ENCODE measurements at places on chromosomes 6 and 20.

DNA sequence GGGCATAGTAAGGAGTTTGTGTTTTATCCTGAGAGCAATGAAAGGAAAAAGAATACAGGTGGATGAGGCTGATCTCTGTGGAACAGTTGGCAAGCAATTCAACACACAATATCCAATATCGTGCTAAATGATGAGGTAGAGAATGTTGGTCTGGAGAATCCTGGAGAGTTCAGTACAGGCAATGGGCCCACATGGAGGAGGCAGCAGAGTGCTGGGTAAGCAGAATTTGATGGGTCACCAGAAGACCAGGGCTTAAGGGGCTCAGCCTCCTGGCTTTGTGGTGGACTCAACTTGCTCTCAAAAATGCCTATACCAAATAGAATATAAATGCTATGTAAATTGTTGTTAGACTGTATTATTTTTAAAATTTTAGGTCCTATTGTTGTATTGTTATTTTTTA, 271.5 kb upstream of the JARID2 start:
- DNase-seq, result no peak

DNA sequence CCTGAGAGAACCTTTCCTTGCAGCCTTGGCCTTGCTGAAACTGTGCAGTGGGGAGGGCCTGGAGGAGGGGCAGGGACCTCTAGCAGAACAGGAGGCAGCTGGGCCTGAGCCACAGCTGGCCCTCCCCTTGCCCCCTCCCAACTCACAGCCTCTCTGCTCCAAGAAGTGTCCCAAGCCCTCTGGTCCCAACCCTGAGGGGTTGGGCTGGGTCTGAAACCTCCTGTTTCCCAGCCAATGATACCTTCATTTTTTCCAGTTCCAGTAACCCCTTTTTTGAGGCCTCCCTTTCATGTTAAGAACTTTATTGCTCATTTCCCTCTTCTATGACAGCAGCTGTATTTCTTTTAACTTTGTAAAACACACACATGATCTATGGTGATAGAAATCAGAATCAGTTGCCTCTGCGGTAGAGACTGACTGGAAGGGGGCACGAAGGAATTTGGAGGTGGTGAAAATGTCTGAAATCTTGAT, 17.9 kb upstream of the ARMC12 start:
- DNase-seq, result no peak

- DNase-seq, result peak; percentile 74
Observed at GRCh38 chr6:35496036-35496840, 641 bp downstream of the TEAD3 start.

DNA sequence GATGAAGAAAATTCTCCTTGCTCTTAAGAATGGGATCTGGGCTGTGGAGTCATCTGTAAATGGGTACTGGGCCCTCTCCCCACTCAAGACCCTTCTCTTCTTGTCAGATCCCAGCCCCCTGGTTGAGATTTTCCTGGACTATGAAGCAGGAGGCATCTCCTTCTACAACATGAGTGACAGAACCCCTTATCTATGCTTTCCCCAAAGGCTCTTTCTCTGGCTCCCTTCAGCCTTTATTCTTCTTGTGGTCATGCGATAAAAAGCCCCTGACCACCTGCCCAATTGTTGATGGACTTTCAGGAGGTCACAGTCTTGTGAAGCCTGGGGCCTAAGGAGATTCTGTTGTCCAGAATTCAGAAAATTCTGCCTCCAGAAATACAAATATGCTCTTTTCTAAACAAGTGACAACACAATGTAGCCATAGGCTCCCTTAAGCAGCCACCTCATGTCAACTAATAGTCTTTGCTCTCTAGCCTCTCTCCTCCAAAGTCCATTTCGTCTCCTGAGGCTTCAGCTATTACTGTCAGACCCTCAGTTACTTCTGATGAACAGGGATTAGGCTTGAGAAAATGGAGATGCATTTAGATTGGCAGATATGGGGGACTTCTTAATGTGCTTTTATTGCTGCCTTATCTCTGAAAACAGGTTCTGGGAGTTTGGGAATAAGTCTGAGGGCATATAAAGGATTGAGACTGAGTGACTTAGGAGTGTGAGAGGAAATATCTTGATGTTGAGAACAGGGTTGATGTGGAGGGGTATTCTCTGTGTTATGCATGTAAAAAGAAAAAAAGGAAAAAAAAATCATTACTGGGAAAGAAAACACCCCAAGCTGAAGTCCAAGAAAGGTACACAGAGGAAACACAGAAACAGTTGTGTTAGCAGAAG, 20.6 kb downstream of the BTN2A1 start:
- no peak for DNase-seq

GRCh38 chr6:2037237-2037926, 208.0 kb downstream of the GMDS start:
- no peak for DNase-seq

GRCh38 chr6:85285934-85286333, 163.9 kb upstream of the NT5E start:
- no peak for DNase-seq

GRCh38 chr6:127904160-127904559, 3.3 kb upstream of the THEMIS start:
- no peak for DNase-seq

Measured in D721Med (cell line).